Liver (tissue), 10 donors: ENCODE measurements at places on chromosomes 3 and 15.
A peak's percentile ranks its signal among the peaks of the same experiment; 100 is the strongest.

DNA sequence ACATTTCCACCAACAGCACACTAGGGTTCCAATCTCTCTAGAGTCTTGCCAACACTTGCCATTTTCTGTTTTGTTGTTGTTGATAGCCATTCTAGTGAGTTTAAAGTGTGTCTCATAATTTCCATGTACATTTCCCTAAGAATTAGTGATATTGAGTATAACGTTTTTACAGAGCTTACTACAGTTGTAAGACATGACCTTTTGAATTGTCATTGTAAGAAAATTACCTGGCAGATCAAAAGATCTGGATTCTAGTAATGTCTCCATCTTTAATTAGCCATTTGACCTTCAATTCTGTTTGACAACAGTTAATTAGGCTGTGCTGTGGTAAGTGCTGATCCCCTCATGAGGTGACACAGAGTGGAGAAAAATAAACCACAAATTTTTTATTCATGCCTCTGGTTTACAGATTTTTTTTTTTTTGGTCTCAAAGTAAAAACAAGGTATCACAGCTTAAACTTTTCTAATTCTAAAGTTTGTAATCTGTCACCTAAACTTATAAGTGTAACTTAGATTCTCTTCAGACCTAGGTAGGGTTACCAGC, 20.9 kb downstream of the MCTP2 start:
- H3K27me3 ChIP-seq = no peaks in the 10 kb centered on the region
- H3K27ac ChIP-seq = no peak overlapping the region
- H3K36me3 ChIP-seq = no peaks in the 10 kb centered on the region
- no peak overlapping the region for H3K4me3 ChIP-seq
- no peak for DNase-seq

GRCh38 chr15:77514641-77515402, 94.1 kb downstream of the HMG20A start:
- no peaks in the 10 kb centered on the region for H3K36me3 ChIP-seq
- no peak overlapping the region for H3K27ac ChIP-seq
- no peak for DNase-seq
- H3K27me3 ChIP-seq = no peaks in the 10 kb centered on the region

- H3K36me3 ChIP-seq = no peaks in the 10 kb centered on the region
- no peaks in the 10 kb centered on the region for H3K4me1 ChIP-seq
- no peak overlapping the region for H3K27ac ChIP-seq
- DNase-seq = no peak
- no peaks in the 10 kb centered on the region for H3K27me3 ChIP-seq
Measured at GRCh38 chr15:29852201-29852600, 29.9 kb upstream of the TJP1 start.

DNA sequence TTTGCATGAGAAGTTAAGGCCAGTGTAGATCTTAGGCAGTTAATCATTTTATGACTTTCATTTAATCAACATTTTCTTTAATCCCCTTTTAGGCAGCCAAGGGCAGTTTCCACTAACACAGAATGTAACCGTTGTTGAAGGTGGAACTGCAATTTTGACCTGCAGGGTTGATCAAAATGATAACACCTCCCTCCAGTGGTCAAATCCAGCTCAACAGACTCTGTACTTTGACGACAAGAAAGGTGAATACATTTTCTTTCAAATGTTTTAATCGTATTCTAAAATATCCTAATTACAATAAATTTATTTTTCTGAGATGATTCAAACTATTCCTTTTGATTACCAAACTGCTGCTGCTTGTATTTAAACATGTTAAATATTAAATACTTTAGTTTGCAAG, 843.2 kb downstream of the CADM2 start:
- no peaks in the 10 kb centered on the region for H3K27me3 ChIP-seq
- H3K27ac ChIP-seq = no peak overlapping the region
- DNase-seq = no peak

GRCh38 chr3:123949641-123950040, 11.4 kb downstream of the CCDC14 start:
- no peak overlapping the region for H3K4me3 ChIP-seq
- DNase-seq = no peak
- peaks cover 8% of the 10 kb centered on the region for H3K4me1 ChIP-seq

GRCh38 chr3:197736010-197736490, 654 bp downstream of the RUBCN start:
- H3K27ac ChIP-seq = peak overlapping the region; percentile 73
- DNase-seq = peak; percentile 38
- no peaks in the 10 kb centered on the region for H3K36me3 ChIP-seq
- H3K4me1 ChIP-seq = peaks cover 19% of the 10 kb centered on the region
- no peaks in the 10 kb centered on the region for H3K27me3 ChIP-seq
- peak overlapping the region; percentile 95 for H3K4me3 ChIP-seq

DNA sequence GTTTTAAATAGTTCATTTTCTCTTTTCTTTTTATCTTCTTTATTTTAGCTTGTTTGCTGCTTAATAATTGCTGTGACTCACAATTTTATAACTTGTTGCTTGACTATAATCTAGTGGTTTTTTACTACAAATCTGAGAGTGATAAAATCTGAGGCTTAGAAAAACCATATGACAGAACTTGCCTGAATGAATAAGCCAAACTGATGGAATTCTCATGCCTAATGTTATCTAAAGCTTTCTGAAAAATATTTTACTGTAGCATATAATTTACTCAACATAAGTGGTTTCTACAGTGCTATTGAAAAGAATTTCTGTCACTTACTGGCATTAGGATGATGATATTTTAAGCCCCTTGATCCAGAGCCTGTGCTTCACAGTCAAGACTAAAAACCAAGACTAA, 175.1 kb downstream of the VGLL3 start:
- no peak for DNase-seq
- no peak overlapping the region for H3K27ac ChIP-seq

DNA sequence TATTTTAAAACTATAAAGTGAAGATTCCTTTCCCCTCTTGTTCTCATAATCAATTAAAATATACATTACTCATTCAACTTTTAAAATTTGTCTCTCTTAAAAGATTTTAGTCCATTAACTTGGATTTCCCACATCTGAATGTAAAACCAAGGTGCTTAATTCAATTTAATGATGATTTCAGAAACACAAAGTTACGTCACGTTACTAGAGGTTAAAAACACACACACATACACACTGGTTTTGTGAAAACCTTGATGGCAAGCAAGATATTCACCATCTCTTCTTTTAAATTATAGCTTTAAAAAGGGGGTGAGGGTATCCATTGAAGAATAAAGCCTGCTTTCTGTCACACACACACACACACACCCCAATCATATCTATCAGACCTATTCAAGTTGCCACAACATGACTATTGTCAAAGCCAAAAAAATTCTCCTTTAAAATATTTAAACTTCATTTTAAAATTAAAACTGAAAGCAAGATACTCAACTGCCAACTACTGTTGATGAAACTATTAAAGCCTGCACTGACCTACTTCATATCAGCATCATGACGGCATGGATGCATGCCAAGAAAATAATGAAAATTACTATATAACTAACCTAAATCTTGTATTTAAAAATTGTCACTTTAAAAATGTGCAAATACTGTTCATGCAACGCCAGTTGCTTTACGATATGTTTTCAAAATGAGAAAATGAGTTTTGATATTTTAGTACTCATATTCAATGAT, 2.1 kb downstream of the RFX7 start:
- no peak overlapping the region for H3K27ac ChIP-seq
- no peaks in the 10 kb centered on the region for H3K27me3 ChIP-seq
- H3K36me3 ChIP-seq = no peaks in the 10 kb centered on the region
- H3K4me1 ChIP-seq = peaks cover 40% of the 10 kb centered on the region
- DNase-seq = no peak

- no peak overlapping the region for H3K27ac ChIP-seq
- no peaks in the 10 kb centered on the region for H3K27me3 ChIP-seq
- no peaks in the 10 kb centered on the region for H3K4me1 ChIP-seq
- no peaks in the 10 kb centered on the region for H3K36me3 ChIP-seq
Measured at GRCh38 chr3:134879990-134880389, 84.9 kb downstream of the EPHB1 start.

DNA sequence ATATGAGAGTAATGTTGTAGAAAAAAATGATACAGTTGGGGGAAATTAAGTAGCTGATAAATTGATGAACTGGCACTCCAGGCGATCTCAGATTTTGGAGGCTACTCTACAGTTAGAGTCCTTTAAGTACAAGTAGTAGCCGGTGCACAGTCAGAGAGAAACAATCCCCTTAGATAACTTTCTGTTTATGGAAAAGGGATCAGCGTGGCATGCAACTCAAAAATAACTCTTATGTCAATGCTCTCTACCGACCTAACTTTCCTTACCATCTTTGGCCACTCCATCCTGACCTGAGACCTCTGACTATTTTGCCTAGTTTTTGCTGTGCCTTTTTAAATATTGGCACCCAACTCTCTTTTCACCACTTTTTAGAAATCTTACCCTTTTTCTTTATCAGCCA, 299.6 kb downstream of the UNC13C start:
- H3K36me3 ChIP-seq = no peaks in the 10 kb centered on the region
- H3K4me1 ChIP-seq = no peaks in the 10 kb centered on the region
- no peak overlapping the region for H3K27ac ChIP-seq
- no peaks in the 10 kb centered on the region for H3K27me3 ChIP-seq
- DNase-seq = no peak

DNA sequence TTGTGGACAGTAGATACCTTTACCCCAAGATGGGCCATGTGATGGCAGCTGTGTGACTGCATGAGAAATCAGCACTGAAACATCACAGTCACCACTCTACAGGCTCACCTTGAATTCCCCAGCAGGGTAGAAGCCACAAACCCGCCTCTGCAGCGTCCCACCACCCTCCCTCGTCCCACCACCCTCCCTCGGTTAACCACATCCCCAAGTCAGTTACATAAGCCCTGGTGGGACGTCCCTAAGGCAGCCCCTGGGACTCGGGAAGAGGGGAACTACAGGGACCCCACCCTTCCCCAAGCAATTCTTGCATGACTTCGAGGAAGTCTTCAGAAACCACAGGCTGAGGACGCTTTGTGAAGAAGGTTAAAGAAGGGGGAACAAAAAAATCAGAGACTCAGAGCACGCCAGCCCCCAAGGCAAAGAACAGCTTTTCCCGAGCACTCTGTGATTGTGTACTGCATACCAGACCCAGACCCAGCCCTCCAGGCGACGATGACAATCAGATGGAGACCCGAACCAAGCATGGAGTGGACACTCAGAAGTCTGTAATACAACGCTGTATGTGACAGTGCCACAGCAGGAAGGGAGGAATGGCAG, 60.5 kb downstream of the SH3BP5 start:
- H3K27ac ChIP-seq = peak overlapping the region; percentile 8
- H3K4me1 ChIP-seq = peaks cover 8% of the 10 kb centered on the region
- no peak overlapping the region for H3K4me3 ChIP-seq
- DNase-seq = no peak

DNA sequence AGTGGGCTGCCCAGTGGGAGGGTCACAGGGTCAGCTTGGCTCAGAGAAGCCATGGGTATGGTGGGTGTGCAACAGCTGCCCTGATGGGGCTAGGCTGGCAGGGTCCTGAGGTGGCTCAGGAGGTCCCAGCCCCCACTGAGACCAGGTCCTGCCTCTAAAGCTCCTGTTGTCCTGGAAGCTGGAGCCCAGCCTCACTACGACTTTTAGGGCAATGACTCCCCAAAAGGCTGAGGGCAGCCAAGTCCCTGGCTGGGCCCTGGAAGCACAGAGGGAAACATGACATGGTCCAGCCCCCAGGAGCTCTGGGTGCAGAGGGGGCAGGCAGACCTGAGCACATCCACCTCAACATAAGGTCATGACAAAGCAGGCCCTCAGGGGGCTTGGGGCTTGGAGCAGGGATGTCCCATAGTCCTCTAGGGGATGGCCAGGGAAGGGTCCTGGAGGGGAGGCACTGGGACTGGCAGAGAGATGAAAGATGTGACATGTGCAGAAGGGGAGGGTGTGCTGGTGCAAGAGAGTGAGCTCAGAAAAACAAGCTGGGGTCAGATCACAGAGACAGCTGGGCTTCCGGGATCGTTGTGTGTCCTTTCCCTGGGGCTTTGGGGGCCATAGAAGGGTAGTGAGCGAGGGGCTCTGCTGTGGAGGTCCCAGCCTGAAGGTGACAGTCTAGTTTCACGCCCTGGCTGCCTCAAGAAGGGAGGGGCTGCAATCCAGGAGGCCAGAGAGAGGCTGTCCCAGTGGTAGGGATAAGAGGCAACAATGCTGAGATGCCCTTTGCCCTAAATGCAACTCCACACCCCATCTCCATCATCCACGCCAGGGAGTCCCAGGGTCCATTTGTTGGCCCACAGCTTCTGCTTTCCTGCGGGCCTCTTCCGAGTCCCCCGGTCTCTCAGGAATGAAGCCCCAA, 639 bp upstream of the ITIH3 start:
- peaks cover 29% of the 10 kb centered on the region for H3K4me1 ChIP-seq
- peaks cover 27% of the 10 kb centered on the region for H3K36me3 ChIP-seq
- no peaks in the 10 kb centered on the region for H3K27me3 ChIP-seq
- peak overlapping the region; percentile 52 for H3K4me3 ChIP-seq
- DNase-seq = no peak
